Left renal cortex interstitium (tissue), 4 donors: ENCODE measurements at places on chromosomes 13 and 19. TPM values are rescaled to one million over a fixed set of nuclear protein-coding genes. Genes with fewer than 3 reads are reported as not detected.
A peak's percentile ranks its signal among the peaks of the same experiment; 100 is the strongest.

Gene IRGC
- not detected for polyA plus RNA-seq

Gene KRTDAP
- polyA plus RNA-seq, result 0.48 TPM

Gene CRX
- not detected for polyA plus RNA-seq

Gene PAF1
- polyA plus RNA-seq, result 65.6 TPM

DNA sequence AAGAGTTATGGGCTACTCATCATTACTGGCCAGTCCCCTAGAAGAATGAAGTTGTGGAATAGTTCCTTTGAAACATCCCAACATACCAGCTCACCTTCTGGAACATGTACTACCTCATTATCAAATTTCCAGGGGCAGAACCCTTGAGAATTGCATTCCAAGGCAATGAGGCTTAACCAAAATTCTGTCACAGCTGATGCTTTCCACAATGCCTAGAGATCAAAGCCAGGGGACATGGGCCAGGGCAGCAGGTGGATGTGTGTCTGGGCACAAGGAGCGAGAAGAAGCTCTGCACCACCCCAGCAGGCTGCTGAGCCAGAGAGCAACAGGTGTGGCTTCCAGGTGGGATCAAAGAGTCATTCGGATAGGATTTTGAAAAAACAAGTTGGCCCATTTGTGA, 362.1 kb downstream of the EFNB2 start:
- peak; percentile 50 for DNase-seq

DNA sequence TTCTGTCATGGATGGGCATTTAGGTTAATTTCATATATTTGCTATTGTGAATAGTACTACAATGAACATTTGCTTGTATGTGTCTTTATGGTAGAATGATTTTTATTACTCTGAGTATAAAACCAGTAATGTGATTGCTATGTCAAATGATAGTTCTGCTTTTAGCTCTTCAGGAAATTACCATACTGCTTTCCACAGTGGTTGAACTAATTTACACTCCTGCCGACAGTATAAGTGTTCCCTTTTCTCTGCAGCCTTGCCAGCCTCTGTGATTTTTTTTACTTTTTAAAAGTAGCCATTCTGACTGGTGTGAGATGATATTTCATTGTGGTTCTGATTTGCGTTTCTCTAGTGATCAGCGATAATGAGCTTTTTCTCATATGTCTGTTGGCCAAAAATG, 6.5 kb downstream of the SIGLEC7 start:
- DNase-seq, result no peak

DNA sequence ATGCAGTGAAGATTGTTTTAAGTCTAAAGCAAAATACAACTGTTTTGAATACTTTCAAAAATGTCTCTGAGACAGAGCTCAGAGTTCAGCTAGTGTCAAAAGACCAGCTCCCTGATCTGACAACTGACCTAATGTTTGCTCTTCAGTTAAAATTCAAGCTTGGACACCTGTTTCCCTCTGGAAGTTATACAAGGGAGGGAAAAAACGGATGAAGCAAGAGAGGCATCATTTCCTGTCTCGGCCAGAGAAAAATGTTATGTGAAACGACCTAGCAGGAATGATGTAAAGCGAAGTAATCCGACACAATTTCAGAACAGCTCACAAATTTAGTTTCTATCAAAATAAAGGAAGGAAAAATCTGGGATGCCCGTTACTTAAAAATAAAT, 59.4 kb downstream of the ZAR1L start:
- DNase-seq, result no peak

DNA sequence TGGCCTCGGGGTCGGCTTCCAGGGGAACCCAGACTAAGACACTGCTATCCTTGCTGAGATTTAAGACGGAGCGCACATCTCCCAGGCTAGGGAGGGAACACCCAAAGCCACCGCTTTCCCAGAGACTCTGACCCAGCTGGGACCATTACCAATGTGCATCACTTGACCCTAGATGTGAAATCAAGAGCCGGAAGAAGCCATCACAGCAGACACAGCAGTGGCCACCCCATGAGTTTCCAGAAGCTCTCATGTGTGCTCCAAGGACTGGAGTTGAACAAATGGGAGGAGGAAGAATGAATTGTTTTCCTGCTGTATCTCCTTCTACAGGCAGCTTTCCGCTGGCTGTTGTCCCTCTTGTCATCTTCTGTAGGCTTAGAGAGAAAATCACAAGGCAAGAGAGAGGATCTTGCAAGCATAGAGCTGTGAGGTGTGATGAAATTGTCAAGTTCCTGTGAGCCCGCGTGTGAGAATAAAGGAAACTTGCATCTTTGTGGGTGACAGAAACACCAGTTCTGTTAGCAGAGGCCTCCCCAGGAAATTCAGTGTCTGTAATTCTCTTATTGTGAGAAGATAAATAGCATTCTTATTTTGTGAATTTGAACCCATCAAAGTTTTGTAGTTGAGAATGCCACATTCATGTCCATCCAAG, 711.8 kb downstream of the UQCRFS1 start:
- no peak for DNase-seq

DNA sequence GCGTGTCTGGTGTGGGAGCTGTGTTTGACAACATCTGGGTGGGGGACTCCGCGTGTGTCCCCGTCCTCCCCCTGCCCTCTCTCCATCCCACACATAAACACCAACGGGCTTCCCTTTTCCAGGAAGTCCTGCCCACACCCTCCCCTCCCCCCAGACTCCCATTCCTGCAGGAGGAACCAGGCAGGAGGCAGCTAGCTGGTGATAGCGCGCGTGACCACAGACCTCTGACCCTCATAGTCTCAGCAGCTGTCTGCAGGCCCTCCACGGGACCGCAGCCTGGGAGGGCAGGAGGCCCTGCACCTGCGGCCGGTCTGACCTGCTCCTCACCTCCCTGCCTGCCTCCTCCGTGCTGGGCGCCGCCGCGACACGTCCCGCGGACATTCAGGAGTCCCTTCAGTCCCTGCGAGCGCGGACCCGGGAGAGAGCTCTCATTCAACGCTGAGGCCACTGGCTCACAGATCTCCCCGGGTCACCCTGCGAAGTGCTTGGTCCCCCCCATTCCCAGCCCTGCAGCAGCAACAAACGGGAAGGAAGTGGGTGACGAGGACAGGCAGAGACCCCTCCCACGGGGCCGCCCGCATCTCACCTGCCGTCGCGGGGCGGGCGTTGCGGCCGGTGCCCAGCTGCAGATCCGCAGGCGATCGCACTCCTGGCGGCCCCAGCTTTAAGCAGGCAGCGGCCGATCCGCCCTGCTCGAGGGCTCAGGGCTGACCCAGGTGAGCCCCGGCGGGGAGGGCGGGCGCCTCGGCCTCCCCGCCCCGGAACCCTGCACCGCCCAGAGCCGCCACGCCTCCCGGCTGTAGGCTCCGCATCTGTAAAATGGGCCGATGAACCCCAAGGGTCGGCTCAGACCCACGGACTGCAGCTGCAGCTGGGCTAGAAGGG, 1.1 kb upstream of the ACP5 start:
- DNase-seq, result no peak

DNA sequence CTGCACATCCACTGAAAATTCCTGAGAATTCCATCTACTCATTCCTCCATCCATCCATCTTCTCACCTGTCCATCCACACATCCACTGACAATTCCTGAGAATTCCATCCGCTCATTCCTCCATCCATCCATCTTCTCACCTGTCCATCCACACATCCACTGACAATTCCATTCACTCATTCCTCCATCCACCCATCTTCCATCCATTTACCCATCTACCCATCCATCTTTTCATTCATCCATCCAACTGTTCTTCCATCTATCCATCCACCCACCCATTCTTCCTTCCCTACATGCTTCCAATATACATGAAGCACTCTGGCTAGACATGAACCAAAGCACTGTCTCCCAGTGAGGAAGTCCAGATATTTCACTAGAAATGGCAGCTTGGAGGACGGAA, 15.6 kb downstream of the TRPM4 start:
- DNase-seq, result no peak

DNA sequence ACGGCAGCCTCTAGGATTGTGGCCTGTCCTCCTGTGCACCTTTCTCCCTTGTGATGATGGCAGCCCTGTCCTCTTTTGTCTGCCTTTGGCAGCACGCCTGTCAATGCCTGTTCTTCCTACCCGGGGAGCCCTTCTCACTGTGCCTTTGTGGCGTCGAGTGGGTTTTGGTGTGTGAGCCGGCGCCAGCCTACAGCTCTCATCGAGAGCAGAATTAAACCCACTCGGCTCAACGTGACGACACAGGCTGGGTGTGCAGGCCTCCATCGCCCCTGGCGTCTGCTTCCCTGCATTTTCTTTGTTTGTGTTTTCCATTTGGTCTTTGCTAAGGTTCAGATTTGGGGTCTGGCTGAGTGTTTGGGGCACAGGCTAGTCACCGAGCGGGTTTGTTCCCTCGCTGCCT, 34.4 kb downstream of the AP1M1 start:
- DNase-seq, result no peak

DNA sequence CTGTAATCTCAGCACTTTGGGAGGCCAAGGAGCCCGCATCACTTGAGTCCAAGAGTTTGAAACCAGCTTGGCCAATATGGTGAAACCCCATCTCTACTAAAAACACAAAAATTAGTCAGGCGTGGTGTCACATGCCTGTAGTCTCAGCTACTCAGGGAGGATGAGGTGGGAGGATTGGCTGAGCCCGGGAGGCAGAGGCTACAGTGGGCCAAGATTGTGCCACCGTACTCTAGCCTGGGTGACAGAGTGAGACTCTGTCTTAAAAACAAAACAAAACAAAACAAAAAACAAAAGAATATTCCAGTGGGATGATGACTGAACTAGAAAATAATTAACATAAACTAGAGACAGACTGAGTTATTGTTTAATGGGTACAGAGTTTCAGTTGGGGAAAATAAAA, 81.7 kb upstream of the ABCC4 start:
- DNase-seq, result no peak

DNA sequence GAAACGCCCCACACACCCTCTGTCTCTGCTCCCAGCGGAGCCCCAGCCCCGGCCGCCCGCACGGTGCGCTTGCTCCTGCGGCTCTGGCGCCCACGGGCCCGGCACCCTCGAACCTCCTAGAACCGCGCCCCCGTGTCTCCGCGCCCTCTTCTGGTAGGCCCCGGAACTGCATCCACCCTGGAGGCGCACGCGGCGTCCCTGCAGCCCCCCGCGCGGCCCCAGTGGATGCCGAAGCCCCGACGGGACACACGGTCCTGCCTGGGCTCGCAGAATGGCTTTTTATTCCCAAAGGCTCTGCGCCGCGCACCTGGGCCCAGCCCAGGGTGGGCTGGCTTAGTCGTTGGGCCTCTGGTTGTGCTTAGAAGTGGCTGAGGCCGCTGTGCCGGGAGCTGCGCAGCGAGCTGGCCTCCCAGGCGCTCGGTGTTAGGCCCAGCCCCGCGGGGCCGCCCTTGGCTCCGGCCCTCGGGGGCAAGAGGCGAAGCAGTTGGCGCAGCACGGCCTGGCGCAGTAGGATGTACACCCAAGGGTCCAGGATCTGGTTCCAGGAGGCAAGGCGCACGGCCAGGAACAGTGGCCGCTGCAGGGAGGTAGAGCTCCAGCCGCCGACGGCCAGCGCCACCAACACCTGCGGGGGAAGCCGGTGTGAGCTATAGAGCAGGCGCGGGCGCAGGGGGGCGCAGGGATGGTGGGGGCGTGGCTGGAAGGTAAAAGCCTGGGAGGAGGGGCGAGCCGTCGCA, 2.8 kb downstream of the PTGER1 start:
- DNase-seq, result no peak

GRCh38 chr13:87814403-87814802, 143.2 kb downstream of the SLITRK5 start:
- DNase-seq, result no peak

- no peak for DNase-seq
Measured at GRCh38 chr13:113538689-113539058, 45.9 kb upstream of the TFDP1 start.

DNA sequence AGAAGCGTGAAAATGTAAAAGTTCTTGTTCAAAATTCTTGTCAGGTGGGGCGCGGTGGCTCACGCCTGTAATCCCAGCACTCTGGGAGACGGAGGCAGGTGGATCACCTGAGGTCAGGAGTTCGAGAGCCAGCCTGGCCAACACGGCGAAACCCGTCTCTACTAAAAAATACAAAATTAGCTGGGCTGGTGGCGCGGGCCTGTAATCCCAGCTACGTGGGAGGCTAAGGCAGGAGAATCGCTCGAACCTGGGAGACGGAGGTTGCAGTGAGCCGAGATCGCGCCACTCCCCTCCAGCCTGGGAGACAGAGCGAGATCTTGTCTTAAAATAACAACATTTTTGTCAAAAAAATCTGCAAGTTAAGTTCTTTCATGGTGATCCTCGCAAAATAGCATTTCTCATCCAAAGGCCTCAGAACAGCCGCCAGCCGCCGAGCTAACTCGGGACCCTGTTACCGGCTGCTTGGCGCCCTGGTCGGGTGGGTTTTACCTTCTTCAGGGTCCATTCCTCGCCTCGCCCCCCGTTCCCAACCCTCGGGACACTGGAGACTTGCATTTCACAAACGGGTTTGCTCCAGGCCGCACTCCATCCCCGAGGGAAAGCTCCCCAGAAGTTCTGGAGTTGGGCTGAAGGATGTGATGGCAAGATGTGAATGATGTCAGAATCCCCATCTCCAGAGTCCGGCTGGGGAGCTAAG, 1.6 kb downstream of the LATS2 start:
- DNase-seq, result no peak

DNA sequence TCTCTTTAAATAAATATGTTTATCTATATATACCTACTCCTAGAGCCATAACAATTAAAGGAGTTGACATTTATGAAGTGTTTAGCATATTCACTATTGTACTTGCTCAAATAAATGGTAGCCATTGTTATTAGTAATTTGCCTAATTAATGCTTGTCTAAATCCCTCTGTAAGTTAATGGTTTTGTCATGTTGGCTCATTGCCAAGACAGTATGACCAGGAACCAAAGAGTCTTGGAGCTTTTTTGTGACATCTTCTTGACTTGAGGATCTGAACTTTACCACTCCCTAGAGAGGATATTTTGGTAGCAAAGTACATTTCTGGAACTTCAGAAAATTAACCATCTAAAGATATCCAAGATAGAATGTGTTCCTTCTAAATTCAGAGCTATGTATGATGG, 15.5 kb downstream of the FRY start:
- DNase-seq, result no peak

DNA sequence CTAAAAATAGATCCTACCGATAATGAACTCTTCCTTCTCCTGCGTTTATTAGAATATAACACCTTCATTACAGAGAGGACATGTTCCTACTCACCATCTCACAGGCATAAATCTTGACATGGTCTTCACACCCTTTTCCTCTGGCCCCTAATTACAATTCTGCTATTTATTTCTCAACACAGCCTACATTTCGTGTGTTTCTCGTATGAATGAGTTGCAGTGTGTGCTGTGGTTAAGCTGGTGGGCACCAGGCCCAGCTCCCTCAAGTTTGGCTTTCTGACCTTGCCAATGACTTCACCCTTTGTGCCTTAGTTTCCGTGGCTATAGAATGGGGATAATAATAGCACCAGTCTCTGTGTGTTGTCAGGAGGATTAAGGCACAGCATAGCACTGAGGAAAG, 12.3 kb upstream of the KATNAL1 start:
- no peak for DNase-seq

DNA sequence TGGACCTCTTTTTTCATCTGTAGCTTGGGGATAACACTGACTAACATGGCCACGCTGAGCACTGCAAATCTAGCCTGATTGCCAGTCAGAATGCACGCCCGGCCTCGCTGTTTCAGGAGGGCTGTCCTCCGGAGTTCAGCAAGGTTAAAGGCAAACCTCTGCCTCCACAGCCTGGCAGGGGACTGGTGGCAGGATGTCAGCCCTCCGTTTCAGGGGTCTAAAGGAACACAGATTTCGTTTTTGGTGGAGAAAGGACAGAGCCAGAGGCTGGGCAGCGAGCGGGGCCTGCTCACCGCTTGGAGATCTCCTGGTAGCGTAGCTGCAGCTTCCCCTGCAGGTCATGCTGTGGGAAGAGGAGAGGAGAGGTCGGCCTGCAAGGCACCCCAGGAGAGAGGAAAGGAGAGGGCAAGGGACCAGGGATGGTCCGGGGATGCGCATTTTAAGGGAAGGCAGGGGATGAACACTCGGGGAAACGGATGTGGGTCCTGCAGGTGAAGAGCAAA, 560 bp downstream of the NDUFA7 start:
- no peak for DNase-seq
